ENCODE measurements at places on chromosomes 13 and 19.

GRCh38 chr19:35555301-35556005, 8.0 kb downstream of the ATP4A start:
- DNase-seq = no peak

- DNase-seq = no peak
Observed at GRCh38 chr13:105219651-105220050, 1315.8 kb downstream of the EFNB2 start.

DNA sequence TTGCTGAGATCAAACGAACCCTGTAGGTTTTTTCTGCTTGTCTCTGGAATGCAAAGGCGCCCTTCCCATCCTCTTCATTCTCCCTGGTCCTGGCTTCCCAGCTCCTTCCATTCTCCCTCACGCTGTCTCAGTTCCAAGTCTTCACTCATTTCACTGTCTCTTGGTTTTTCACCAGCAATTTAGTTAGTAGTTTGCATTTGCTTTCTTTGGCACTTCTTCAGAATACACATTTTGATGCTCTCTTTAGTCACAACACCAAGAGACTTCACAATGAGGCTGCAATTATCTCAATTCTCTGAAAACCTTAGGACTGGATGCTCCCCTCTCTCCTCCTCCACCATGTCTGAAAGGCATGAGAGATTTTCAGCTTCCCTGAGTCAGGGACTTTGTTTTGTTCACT, 470.7 kb downstream of the FGF14 start:
- no peak for DNase-seq

DNA sequence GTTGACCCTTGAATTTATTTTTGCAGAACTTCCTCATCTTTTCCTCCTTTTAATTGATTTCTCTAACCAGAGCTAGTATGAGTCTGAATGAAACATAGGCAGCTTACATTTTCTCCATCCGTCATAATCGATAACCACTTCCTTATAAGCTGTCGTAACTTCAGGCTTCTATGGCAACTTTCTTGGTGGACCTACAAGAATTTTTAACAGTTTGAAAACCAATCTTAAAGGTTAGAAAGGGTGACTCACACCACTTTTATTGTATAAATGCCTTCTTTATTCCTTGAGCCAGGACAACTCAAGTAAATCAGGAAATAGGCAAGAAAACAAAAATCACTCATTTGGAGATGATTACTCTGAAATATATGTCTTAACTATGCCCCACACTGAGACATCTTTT, 105.7 kb upstream of the KL start:
- no peak for DNase-seq

DNA sequence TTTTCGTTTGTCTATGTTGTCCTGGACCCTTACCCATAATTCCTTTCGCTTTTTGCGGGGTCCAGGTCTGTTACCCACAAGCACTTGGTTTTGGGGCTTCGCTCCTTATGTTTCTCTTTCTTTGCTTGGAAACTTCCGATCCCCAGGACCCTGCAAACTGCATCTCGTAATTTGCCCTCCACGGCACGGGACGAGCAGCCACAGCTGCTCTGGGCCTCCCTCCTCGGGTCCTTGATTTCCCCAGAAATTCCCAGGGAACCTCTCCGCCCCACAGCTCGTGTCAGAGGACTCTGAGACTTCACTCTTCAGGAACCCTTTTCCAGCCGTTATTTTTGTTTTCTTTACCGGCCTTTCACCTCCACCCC, 599 bp downstream of the SNRNP70 start:
- no peak for DNase-seq

- DNase-seq = peak; percentile 90
Observed at GRCh38 chr13:39602614-39603366, at the start of gene LHFPL6. LHFPL6 (minus strand) TSS chr13:39603193.

GRCh38 chr13:46688306-46688705, 108.7 kb downstream of the ESD start:
- DNase-seq = no peak

GRCh38 chr19:30871979-30872378, 477.3 kb downstream of the TSHZ3 start:
- no peak for DNase-seq

DNA sequence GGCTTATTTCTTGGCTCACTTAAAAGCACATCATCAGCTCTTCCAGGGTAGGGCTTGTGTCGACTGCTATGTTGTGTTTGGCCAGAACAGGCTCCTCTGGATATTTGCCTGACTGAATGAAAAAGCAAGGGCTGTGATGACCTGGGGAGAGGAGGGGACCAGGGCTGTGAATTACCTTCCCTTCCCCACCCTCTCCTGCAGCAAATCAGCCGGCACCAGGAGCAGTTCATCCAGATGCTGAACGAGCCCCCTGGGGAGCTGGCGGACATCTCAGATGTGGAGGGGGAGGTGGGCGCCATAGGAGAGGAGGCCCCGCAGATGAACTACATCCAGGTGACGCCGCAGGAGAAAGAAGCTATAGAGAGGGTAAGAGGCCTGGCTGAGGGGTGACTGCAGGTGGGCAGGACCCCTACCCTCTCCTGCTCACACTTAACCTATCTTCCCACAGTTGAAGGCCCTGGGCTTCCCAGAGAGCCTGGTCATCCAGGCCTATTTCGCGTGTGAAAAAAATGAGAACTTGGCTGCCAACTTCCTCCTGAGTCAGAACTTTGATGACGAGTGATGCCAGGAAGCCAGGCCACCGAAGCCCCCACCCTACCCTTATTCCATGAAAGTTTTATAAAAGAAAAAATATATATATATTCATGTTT, 4.4 kb downstream of the GADD45GIP1 start:
- DNase-seq = no peak

GRCh38 chr19:52198678-52199077, 8.8 kb downstream of the PPP2R1A start:
- no peak for DNase-seq

- no peak for DNase-seq
Observed at GRCh38 chr19:2180114-2180513, 16.4 kb downstream of the DOT1L start.

- no peak for DNase-seq
Observed at GRCh38 chr19:56099638-56100539, 21.2 kb downstream of the ZNF787 start.

- peak; percentile 85 for DNase-seq
Observed at GRCh38 chr19:15702534-15702930, 25.3 kb upstream of the OR10H2 start.

GRCh38 chr13:31433746-31434145, 234.0 kb downstream of the B3GLCT start:
- DNase-seq = no peak

GRCh38 chr19:720345-721160, 11.8 kb downstream of the PALM start:
- peak; percentile 69 for DNase-seq

- no peak for DNase-seq
Observed at GRCh38 chr19:47994209-47994802, at the start of gene ELSPBP1. ELSPBP1 (plus strand) TSS chr19:47994632; CDS start chr19:48008668, 14,036 bp downstream.

DNA sequence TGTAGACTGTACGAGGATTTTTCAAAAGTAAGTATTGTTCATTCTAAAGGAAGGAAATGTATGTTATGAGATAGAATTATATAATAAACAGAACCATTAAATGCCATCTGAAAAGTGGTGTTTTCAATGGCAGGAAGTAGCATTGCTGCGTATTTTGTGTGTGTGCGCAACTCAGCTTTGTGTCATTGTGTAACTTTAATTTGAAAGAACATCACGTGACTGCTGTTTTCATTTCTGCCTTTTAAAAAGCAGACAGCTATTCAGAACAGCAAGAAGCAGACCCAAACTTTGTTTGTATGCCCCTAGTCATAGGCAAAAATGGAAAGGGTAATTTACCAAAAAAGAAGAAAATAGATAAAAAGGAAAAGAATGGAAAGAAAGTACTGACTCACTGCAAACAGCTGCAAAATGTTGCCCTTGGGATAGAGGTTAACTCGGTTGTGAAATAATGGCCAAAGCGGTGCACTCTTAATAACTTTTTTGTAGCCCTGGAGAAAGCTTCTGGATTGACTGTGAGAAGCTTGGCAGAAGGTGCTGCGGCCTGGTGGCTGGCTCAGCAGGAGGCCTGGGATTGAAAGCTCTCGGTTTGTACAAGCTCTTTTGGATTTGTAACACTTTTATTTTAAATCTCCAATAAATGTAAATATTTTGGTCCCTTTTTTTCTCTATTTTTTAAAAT, 97.3 kb downstream of the GGACT start:
- no peak for DNase-seq

DNA sequence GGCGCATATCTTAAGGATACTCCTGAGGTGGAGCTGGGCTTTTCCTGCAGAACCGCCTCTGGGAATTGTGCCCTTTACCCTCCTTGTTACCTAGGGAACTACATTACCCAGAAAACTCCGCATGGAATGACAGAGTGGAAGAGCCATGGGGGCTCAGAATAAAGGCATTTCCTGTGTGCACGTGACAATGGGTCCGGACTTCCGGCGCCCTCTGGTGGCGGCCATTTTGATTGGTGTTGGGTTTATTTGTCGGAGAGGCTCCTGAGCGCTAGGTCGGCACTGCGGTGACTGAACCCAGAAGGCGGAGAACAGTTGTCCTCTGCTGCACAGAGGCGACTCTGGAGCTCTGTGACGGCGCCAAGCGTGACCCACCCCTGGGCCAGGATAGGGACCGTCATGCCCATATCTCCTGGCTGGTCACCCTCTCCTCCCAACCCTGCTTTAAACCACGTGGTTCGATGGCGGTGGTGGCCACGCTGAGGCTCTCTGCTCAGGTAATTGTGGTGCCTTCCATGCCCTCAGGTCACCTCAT, at the start of gene ZNF587B:
Gene ZNF587B, plus strand, starts transcription at position 229 of the 532 bp plus-strand sequence. Its CDS starts 230 bp downstream, at position 459.
- no peak for DNase-seq

GRCh38 chr13:84417416-84417815, 535.1 kb upstream of the SLITRK1 start:
- DNase-seq = no peak

DNA sequence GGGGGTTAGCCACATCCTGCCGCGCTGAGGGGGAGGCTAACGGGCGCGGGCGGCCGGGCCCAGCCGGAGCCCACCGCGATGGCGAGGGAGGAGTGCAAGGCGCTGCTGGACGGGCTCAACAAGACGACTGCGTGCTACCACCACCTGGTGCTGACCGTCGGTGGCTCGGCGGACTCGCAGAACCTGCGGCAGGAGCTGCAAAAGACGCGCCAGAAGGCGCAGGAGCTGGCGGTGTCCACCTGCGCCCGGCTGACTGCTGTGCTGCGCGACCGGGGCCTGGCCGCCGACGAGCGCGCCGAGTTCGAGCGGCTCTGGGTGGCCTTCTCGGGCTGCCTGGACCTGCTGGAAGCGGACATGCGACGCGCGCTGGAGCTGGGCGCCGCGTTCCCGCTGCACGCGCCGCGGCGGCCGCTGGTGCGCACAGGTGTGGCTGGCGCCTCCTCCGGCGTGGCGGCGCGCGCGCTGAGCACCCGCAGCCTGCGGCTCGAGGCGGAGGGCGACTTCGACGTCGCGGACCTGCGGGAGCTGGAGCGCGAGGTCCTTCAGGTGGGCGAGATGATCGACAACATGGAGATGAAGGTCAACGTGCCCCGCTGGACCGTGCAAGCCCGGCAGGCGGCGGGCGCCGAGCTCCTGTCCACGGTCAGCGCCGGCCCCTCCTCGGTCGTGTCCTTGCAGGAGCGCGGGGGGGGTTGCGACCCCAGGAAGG, 692 bp downstream of the RGS9BP start:
- DNase-seq = no peak

GRCh38 chr19:18322318-18322758, 538 bp downstream of the LSM4 start:
- DNase-seq = no peak

DNA sequence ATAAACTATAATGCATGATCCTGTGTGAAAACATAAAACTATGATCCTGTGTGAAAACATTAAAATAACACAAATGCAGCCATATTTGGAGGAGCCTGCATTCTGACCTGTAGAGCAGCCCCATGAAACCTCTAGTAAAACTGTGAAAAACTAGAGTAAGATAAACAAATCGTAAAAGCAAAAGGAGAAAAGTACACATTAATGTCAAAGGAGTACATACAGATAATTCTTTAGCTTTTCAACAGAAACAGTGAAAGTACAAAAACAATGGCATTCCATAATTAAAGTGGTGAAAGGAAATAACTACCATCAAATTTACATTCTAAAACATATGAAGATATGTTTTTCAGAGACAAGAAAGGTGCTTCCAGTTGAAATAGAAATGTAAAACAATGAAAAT, 1267.2 kb downstream of the SLITRK1 start:
- no peak for DNase-seq

GRCh38 chr13:59103004-59103768, 1060.5 kb downstream of the DIAPH3 start:
- DNase-seq = no peak

DNA sequence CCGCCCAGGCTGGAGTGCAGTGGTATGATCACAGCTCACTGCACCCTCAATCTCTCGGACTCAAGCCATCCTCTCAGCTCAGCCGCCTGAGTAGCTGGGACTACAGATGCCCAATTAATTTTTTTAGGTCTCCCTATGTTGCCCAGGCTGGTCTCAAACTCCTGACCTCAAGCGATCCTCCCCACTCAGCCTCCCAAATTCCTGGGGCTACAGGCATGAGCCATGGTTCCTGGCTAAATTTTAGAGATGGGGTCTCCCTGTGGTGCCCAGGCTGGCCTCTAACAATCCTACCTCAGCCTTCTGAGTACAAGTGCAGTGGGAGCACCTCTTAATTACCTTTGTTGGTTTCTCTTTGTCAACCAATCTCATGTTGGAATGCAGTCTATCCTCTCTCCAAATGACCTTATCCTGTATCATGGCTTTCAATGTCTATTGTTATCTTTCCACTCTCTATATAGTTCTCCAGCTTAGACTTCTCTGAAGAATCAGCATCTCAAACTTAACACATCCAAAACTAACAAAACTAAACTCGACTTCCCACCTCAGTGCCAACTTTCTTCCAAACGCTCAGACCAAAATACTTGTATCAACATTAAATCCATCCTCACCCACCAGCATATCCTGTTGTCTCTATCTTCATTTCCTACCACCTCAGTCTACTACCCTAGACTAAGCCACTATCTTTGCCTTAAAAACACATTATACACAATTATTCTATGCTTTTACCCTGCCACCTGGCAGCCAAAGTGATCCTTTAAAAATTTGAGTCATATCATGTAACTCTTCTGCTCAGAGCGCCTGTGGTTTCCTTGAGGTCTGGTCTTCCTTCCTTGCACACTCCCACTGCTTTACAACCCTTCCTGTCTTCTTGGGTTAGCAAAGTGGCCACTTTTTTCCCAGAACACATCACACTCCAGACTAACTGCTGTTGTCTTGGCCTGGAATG, 6.7 kb downstream of the TPT1 start:
- no peak for DNase-seq

GRCh38 chr19:38619361-38620174, 580 bp downstream of the EIF3K start:
- no peak for DNase-seq

GRCh38 chr13:99575376-99576120, 74.3 kb downstream of the TM9SF2 start:
- DNase-seq = no peak

- no peak for DNase-seq
Observed at GRCh38 chr19:44646049-44646416, 2.3 kb downstream of the PVR start.
